ENCODE measurements at places on chromosomes 3 and 15. TPM values are rescaled to one million over a fixed set of nuclear protein-coding genes. Genes with fewer than 3 reads are reported as not detected.

GRCh38 chr15:42367041-42367440, 7.7 kb downstream of the CAPN3 start:
- DNase-seq: no peak

GRCh38 chr15:79561982-79562381, 129.8 kb downstream of the MINAR1 start:
- DNase-seq: no peak

DNA sequence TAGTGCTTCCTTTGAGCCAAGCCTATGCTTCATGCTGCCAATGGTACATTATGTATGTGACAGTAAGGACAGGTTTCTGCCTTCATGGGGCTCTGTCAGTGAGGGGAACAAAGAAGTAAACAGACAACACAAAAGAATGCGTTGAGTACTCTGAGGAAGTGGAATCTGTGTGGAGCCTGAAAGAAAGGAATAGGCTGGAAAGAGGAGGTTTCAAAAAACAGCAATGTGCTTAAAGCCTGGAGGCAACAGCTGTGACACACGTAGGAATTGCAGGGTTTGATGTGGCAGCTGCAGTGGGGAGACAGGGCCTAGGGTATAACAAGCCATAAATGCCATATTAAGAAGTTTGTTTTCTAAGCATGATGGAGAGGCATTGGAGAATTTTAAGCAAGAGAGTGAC, 316.7 kb downstream of the CLSTN2 start:
- DNase-seq: no peak

DNA sequence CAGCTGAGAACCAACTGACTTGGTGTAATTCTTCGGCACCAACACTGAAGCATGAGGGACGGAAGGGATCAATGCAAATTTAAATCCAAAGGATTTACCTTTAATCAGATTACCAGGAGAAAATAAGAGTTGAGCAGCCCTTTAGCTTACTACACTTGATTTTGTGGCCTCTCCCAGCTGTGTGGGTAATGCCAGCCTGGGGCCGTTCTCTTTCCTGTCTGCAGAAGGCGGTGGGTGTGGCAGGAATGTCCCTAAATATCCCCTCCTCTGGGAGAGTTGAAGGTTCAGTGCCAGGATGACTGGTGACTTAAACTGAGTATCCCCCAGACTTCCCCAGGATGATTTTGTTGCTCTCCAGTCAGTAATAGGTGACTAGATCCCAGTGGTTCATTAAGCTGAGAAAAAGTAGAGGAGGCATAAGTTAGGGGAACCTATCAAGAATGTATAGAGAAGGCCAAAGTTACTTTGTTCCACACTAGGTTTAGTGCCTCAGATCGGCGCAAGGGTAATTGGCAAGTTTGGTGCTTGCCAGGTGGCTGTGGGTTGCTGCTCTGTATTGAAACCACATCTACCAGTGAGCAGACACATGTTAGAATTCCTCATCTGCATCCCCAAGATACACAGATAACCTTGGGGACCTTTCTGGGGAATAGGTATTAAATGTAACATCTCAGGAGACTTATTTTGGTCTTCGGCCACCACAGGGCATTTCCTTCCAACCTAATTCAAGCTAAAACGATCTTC, 23.1 kb downstream of the MAPKBP1 start:
- DNase-seq: no peak

DNA sequence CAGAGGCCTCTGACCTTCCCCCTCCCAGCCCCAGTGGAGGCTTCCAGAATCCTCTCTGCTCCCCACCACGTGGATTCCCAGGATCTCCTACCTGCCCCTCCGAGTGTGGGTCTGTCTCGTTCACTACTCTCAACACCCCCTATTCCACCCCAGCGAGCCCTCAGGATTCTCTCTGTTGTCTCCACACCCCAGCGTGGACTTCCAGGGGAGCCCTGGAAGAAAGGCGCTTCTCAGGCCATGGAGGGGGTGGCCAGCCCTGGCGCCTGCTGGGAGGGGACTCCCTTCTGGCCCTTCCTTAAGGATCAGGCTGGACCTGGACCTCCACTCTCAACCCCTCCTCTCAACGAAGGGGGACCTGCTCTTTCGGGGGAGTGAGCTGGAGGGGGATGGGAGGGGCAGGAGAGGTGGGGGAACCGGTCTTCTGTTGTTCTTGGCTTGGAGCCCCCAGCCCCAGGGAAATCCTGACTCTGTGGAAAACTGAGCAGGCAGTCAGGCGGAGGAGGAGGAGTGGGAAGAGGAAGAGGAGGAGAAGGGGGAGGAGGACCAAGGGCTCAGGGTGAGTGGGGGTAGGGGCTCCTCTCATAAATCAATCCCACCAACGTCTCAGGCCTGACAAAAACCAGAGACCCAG, 32.9 kb downstream of the EPHB3 start:
- no peak for DNase-seq

GRCh38 chr3:193240850-193241706, at the start of gene PLAAT1:
Gene PLAAT1 (plus strand): TSS chr3:193241222. CDS start chr3:193255651, 14,429 bp downstream.
- no peak for DNase-seq

DNA sequence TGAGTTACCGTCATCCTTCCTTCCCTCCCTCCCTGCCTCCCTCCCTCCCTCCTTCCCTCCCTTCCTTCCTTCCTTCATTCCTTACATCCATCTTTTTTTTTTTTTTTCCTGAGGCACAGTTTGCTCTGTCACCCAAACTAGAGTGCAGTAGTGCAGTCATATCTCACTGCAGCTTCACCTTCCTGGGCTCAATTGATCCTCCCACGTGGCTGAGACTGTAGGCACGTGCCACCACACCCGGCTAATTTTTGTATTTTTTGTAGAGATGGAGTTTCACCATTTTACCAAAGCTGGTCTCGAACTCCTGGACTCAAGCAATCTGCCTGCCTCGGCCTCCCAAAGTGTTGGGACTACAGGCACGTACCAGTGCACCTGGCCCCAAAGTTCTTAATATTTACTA, 25.8 kb downstream of the USP3 start:
- no peak for DNase-seq

The GPR62 gene
- total RNA-seq: not detected

The DPPA4 gene
- total RNA-seq: not detected

The HGD gene
- total RNA-seq: 0.62 TPM

The CPN2 gene
- not detected for total RNA-seq

Measured in activated naive CD4-positive, alpha-beta T cell treated with anti-CD3 and anti-CD28 coated beads, Interleukin-2, amount 50 U/mL, for 72 hours (primary cell).